ENCODE measurements at places on chromosomes 16 and 17. TPM values are rescaled to one million over a fixed set of nuclear protein-coding genes. Genes with fewer than 3 reads are reported as not detected.

DNA sequence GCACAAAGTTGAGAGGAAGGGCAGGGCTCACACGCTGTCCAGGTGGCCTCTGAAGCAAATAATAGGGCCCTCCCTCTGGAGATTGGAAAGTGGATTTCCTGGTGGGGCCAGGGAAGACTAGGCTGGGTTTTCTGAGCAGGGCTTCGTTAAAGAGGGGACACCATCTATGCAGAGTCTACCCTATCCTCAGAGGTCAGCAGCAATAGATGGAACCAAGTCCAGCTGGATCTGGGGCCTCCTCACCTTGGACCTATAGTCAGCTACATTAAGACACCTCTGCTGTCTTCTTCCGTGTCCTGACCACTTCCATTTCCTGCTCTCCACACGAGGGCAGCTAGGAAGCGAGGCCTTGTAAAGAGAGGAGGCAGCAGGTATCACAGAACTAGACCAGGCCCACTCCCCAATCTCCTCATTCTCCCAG, 14.7 kb upstream of the ST6GALNAC1 start:
- DNase-seq, result no peak

DNA sequence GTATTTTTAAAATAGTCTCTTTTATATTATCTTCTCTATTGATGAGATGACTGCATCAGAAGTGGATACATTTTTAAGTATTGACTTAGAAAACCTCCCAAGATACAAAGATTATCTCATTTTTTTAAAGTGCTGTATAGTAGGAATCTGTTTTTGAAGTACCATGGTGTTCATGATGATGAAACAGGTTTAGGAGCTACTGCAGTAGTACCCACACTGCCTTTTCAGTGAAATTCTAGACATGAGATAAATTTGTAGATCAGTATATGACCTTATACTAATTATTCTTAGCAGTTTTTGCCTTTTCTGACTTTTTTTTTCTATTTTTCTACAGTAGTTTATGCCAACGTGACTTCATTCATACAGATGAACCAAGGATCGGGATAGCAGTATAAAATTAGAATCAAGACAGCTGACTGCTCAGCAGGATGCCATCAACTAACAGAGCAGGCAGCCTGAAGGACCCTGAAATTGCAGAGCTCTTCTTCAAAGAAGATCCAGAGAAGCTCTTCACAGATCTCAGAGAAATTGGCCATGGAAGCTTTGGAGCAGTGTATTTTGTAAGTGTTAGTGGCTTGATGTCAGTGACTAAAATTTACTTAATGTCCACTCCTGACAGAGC, 61.1 kb downstream of the TAOK1 start:
- DNase-seq, result no peak

- DNase-seq, result no peak
Measured at GRCh38 chr17:14664511-14664910, 363.6 kb downstream of the HS3ST3B1 start.

- no peak for DNase-seq
Measured at GRCh38 chr17:59666235-59666634, 41.0 kb downstream of the PTRH2 start.

Gene MT1M
- 6.9 TPM for total RNA-seq
